ENCODE measurements at places on chromosomes 3 and 15.

DNA sequence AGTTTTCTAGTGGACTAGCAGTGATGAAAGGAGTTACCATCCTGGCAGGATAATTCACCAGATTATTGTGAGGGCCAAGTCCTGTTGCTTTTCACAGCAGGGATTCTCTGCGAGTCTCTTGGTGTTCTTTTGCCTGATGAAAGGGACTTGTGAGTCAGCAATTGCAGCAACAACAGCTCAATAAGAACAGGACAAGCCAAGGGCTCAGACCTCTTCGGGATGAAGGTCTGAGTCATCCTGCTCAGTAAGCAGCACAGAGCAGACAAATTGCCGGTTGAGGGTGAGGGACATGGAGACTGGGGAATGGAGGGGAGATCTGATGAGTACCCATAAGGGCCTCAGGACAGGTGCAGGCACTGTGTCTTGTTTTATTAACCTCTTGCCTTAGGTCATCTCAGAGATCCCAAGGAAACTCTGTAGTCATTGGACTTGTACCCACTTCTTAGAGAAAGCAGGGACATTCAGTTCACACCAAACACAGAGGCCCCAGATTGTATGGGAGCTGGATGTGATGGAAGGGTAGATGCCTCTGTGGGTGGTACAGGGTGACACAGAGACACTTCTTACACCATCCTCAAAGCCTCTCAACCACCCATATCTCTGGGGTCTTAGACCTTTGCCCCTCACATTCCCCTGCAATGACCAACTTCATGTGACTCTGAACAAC is 173.8 kb upstream of the TLE3 start:
- no peak for DNase-seq

DNA sequence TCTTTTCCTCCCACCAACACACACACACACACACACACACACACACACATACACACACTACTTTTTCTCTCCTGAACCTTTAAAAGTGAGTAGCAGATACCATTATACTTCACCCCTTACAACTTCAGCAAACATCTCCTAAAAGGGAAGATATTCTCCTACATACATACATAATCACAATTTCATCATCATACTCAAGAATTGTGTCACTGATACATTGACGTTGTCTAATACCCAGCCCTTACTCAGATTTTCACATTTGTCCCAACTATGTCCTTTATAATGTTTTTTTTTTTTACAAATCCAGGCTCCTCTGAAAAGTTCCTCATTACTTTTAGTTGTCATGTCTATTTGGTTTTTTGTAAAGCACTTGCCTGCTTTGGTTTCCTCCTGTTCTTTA is 18.5 kb downstream of the ABHD6 start:
- no peak for DNase-seq

DNA sequence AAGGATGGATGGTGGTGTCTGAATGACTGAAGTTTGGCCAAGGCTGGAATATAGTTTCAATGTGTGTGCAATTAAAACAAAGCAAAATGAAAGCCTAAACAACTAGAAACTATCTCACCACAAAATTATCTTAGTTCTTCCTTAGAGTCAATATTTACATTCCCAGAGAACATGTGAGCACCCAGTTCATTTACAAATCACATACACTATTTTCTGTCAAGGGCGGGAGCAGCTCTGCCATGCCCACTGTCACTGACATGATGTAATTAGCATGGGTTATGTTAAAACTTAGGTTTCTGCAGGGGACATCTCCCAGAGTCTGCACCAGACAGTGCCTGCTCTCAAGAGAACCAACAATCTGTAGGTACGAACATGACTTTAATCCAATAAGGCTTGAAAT is 65.0 kb downstream of the PDZRN3 start:
- DNase-seq, result no peak

GRCh38 chr3:69174871-69175737 is 52.7 kb upstream of the LMOD3 start:
- DNase-seq, result no peak

- no peak for DNase-seq
Measured at GRCh38 chr3:13878281-13879101, 1.4 kb downstream of the WNT7A start.

DNA sequence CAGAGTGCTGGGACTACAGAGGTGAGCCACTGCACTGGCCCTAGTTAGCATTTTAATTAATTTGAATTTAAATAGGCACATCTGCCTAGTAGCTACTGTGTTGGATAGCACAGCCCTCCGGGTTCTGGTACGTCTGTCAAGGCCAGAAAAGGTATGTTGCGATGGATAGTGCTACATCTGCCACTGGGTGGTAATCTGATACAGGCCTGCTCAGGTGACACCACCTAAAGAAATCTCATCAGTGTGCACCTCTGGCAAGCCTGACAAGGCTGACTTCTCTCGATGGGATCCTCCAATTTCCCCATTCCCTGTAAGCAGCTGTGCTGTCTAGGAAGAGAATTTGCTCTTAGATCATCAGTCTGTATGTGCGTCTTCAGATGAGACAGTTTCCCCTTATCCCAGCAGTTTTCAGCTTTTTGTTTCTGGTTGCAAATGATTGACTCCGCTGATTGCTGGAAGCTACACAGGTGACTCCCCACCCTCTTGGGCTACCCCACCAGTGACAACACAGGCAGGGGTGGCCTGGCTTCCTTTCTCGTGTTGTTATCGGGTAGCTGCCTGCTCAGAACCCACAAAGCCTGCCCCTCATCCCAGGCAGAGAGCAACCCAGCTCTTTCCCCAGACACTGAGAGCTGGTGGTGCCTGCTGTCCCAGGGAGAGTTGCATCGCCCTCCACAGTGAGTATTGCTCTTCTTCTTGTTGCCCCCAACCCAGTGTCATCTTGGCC is at the start of gene CCR9:
TSS of gene CCR9 (plus strand) at position 565 of the 727 bp plus-strand sequence. CDS start 8,391 bp downstream, outside the sequence.
- DNase-seq, result no peak

- no peak for DNase-seq
Measured at GRCh38 chr3:18086760-18087159, 338.4 kb downstream of the SATB1 start.

DNA sequence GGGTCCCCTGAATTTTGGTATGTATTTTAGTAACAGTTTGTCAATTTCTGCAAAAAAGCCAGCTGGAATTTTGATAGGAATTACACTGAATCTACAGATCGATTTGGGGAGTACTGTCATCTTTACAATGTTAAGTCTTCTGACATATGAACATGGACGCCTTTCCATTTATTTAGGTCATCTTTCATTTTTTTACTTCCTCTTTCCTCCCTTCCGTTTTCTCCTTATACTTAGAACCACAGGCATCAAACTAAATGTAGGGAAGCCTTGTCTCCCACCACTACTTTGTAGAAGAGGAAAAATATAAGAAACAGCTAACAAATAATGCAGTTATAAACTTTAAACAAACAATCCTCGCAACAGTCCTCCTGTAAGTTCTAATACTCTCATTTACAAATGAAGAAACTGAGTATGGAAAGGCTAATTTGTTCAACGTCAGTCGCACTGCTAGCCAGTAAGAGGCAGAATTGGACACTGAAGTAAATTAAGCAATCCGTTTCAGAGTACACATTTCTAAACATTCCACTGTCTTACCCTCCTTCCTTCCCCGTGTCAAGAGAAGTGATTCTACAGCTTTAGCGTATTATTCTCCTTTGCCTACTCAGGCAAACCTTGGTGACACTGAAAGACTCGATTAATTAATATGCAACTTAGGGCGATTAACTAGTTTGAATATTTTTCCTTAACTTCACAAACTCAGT is 25.6 kb downstream of the RHOA start:
- no peak for DNase-seq

DNA sequence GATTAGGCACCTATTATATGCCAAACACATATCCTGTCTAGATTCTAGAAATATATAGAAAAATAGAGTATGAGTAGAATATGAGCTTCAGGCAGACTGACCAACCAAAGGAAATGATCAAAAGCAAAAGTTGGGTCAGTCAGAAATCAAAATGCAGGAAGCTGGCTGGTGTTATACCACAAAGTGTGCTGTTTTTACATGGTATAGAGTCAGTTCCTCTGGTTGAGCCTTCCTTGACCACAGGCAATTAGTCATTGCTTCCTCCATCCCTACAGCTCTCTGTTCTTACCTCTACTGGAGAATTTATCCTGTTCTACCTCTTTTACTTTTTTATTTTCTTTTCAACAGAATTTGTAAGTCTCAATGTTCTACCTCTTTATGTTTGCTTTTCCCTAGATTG is 149.8 kb downstream of the TMCO5A start:
- peak; percentile 40 for DNase-seq

- no peak for DNase-seq
Measured at GRCh38 chr15:91947683-91948608, 94.4 kb downstream of the SLCO3A1 start.

DNA sequence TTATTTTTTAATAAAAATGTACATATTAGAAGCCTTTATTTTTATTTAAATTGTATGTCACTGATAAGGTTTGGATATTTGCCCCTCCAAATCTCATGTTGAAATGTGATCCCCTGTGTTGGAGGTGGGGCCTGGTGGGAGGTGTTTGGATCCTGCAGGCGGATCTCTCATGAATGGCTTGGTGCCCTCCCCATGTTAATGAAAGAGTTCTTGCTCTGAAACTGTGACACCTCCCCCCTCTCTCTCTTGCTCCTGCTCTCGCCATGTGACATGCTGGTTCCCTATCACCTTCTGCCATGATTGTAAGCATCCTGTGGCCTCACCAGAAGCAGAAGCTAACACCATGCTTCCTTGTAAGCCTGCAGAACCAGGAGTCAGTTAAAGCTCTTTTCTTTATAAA is 13.0 kb downstream of the AGTR1 start:
- DNase-seq, result no peak

- no peak for DNase-seq
Measured at GRCh38 chr15:48794697-48795134, 16.2 kb downstream of the CEP152 start.

GRCh38 chr15:46088486-46089445 is 453.9 kb downstream of the SQOR start:
- no peak for DNase-seq

DNA sequence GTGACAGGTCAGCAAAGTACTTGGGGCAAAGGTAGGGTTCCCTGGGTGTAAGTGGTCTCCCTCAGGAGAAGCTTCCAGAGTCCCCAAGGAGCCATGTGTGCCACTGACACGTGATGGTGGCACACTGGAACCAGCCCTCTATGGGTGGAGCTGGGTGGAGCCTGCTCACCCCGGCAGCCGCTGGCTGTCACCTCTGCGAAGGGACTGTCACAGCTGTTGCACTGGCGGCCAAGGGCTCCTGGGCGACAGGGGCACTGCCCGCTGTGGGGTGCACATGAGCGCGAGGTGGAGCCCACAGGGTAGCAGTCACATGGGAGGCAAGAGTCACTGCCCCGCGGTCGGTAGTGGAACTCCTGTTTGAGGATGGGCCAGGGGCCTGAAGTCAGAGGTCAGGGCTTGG is 12.0 kb downstream of the CELSR3 start:
- no peak for DNase-seq

DNA sequence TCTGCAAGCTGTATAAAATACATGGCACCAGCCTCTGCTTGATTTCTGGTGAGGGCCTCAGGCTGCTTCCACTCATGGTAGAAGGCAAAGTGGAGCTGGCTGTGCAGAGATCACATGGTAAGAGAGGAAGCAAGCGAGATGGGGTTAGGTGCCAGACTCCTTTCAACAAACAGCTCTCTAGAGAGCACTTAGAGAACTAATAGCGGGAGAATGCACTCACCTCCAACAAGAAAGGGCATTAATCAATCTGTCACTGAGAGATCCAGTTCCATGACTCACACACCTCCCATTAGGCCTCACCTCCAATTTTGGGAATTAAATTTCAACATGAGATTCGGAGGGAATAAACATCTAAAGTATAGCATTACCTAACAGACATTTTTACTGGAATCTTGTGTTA is 644.1 kb upstream of the ARRDC4 start:
- DNase-seq, result no peak

- no peak for DNase-seq
Measured at GRCh38 chr3:12622335-12622734, 41.6 kb downstream of the RAF1 start.

DNA sequence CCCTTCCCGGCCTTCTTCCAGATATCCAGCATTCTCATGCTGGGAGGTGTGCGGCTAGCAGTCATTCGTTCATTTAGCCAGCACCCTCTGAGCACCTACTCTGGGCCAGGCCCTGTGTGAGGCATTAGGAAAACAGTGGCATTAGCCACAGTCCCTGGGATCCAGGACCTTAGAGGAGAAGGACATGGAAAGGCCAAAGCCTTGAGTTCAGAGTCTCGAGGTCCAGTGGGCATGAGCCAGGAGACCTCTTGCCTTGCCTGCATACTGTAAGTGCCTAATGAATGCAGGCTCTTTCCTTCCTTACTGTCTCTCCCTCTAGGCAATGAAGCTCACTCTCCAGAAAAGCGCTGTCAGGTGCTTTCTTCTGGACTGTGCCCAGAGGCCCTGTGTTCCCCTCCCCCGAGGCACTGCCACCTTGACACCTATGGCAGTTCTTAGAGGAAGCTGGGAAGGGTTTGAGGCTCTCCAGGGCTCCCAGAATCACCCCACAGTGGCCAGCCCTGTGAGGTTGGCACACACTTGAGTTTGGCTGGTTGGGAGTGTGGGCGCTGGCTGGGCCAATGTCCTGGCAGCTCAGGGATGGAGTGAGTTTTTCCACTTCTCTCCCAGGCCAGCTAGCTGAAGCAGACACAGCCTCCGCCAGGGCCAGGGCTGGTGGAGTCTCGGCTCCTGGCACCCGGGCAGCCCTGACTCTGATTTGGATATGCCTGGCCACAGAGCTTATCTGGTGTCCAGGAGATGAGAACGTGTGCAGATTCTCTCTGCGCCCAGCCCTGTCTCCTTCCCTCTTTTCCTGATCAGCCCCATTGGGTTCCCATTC is 5.4 kb downstream of the CORO2B start:
- DNase-seq, result no peak

DNA sequence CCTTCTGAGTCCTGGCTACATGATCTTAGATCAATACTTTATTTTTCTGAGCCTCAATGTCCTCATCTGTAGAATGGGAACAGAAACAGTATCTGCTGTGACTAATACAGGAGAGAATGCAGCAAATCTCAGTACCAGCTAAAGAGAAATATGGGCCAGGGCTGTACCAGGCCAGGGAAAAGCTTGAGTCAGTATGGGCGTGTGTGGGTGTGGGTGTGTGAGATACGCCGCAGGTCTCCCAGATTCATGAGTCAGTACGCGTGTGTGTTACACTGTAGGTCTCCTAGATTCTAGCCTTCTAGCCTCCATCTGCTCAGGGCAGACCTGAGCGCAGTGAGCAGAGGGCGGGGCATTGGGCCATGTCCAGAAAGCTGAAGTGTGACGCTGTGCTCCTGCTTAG is 15.2 kb downstream of the GNAI2 start:
- DNase-seq, result no peak

- no peak for DNase-seq
Measured at GRCh38 chr3:108293858-108294257, 2.5 kb upstream of the HHLA2 start.

DNA sequence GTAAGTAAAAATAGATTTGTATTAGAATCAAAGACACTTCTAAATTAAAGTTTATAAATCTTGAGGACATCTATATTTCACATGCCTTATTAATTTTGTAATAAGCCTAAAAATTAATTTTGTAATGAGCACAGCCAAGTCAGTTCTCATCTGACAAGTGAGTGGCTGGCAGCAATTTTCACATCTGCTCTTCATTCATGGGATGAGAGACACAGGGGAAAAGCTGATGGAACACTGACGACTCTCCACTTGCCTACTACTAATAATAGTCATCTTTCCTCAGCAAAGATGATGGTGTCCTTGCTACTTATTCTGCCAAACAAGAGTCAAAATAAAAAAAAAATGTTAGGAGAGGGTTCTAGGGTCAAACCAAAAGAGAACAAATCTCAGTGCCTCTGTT is 14.4 kb upstream of the CMSS1 start:
- no peak for DNase-seq

GRCh38 chr3:75035146-75035545 is 420.7 kb upstream of the CNTN3 start:
- DNase-seq, result no peak

- no peak for DNase-seq
Measured at GRCh38 chr3:70854108-70854507, 541.7 kb upstream of the MDFIC2 start.
